ENCODE measurements at places on chromosomes 4 and X. TPM values are rescaled to one million over a fixed set of nuclear protein-coding genes. Genes with fewer than 3 reads are reported as not detected.

The ZC4H2 gene
- 13.1 TPM for total RNA-seq

The CENPVL1 gene
- not detected for total RNA-seq

The PAGE2 gene
- not detected for total RNA-seq

The TEX13C gene
- total RNA-seq: not detected

The NSG1 gene
- total RNA-seq: 12.2 TPM

The CRLF2 gene
- 0.22 TPM for total RNA-seq

The CLCN4 gene
- total RNA-seq: 9.1 TPM

The ARFIP1 gene
- total RNA-seq: 47.5 TPM

The OTUD6A gene
- not detected for total RNA-seq

The EVC gene
- 71.3 TPM for total RNA-seq

The DCAF8L2 gene
- not detected for total RNA-seq

The SLC2A9 gene
- total RNA-seq: 7.4 TPM

The SPANXA1 gene
- not detected for total RNA-seq

The VCX3A gene
- total RNA-seq: not detected

The TCEAL5 gene
- 1.0 TPM for total RNA-seq

The POLA1 gene
- 25.5 TPM for total RNA-seq

The IL1RAPL2 gene
- total RNA-seq: 0.94 TPM

The SLC25A4 gene
- total RNA-seq: 22.7 TPM

The KDR gene
- total RNA-seq: 60.7 TPM

The SPATA18 gene
- total RNA-seq: 10.8 TPM

The VCX2 gene
- total RNA-seq: not detected

The MAGIX gene
- 1.0 TPM for total RNA-seq

The PPEF2 gene
- total RNA-seq: 0.22 TPM

The CD40LG gene
- 0.31 TPM for total RNA-seq

The JAKMIP1 gene
- 0.76 TPM for total RNA-seq

The C4orf50 gene
- total RNA-seq: 0.09 TPM

The HSFX3 gene
- total RNA-seq: not detected

The IRF2 gene
- total RNA-seq: 50.2 TPM

The RBM47 gene
- 21.0 TPM for total RNA-seq

The TMPRSS11D gene
- total RNA-seq: not detected

The CLGN gene
- 2.1 TPM for total RNA-seq

The SOWAHD gene
- total RNA-seq: 0.53 TPM

The GUCY1B1 gene
- total RNA-seq: 15.5 TPM

The ERVMER34-1 gene
- total RNA-seq: 0.27 TPM

The PRR27 gene
- total RNA-seq: not detected

The OTC gene
- total RNA-seq: 0.36 TPM

The MAGEE1 gene
- total RNA-seq: 5.8 TPM

The TBX22 gene
- total RNA-seq: not detected

The C4orf54 gene
- not detected for total RNA-seq

The NDP gene
- total RNA-seq: 4.1 TPM

The NUP62CL gene
- 0.62 TPM for total RNA-seq

The AVPR2 gene
- total RNA-seq: 5.6 TPM

The QRFPR gene
- not detected for total RNA-seq

The FGA gene
- total RNA-seq: not detected

The TMSB15A gene
- total RNA-seq: not detected
